ENCODE measurements at places on chromosomes 1 and 21. TPM values are rescaled to one million over a fixed set of nuclear protein-coding genes. Genes with fewer than 3 reads are reported as not detected.
A peak's percentile ranks its signal among the peaks of the same experiment; 100 is the strongest.

GRCh38 chr1:8704866-8705506 is 112.5 kb downstream of the RERE start:
- no peak for ATAC-seq

DNA sequence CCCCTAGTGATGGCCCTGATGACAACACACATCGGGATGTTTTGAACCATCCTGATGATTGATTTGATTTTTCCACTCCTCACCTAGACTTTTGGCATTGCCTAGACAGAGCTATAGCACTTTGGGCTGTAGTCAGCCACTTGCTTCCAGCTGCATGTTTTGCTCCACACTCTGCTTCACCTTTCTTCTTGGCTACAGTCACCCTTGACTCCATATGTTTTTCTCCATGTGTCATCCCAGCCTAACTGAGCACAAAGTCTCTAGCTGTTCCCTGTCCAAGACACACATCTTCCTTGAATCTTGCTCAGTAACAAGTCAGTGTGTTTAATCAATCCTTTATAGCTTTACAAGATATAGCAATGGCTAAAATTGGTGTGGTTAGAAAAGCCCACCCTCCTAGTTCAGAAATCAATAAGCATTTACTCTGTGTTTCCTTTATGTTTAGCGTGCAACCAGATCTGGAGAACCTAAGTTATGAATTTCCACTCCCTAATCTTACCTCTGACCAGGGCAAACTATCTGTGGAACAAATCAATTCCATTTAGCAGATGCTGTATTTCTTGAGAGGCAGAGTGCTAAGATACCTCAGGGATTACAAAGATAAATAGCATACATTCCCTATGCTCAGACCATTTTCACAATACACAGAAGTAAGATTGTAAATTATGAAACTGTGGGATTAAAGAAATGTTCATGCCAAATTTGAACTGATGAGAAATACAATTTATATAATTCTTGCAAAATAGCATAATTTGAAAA is 98.4 kb upstream of the LYPLAL1 start:
- ATAC-seq = no peak

DNA sequence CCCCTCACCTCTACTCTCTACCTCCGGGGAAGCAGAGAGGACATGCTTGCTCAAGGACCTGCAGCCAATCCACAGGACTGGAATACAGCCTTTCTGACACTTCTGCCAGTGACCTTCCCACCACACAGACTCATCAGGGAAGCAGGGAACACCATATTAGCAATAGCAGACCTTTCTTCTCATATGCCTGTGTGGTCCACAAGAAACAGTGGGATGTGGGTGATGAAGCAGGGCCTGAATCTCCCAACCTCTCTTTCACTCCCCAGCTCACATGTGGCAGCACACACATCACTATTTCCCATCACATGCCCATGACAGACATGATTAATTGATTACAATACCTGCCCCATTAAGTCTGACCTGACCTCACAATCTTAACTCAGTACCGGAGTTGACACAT is 695.1 kb downstream of the MATN1 start:
- no peak for ATAC-seq

GRCh38 chr1:63867429-63868176 is 93.8 kb downstream of the ROR1 start:
- no peak for ATAC-seq

DNA sequence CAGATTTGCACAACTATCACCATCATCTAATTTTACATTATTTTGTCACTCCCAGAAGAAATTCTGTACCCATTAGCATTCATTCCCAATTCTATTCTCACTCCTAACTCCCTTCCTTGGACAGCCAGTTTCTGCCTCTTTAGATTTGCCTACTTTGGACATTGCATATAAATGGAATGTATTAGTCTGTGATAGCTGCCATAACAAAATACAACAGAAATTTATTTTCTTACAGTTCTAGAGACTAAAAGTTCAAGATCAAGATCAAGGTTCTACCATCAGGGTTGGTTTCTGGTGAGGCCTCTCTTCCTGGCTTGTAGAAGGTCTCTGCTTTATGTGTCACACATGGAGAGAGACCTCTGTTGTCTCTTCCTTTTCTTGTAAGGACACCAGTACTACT is 61.9 kb downstream of the ALG6 start:
- no peak for ATAC-seq

- ATAC-seq = no peak
These were observed 2.0 kb upstream of the IFI16 start for GRCh38 chr1:159007726-159008125.

DNA sequence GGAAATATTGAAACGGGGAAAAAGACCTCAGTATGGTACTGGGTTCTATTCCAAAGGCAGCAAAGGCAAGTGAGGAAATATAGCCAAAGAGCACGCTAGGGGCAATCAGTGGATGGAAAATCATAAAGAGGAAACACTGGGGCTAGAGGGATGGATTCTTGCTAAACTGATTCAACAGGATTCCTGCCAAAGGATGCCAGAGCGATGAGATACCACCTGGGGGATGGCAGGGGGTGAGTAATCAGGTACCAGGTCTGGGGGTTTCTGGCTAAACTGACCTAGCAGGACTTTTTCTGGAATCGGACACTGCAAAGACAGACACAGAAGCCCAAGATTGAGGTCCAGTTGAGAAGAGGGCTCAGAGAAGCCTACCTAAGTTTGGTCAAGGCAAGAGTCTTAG is 6.7 kb downstream of the CHI3L2 start:
- ATAC-seq = no peak

GRCh38 chr1:17958704-17959103 is 148.9 kb upstream of the IGSF21 start:
- ATAC-seq = no peak

GRCh38 chr1:193458628-193459027 is 272.2 kb upstream of the B3GALT2 start:
- peak; percentile 62 for ATAC-seq

GRCh38 chr1:64388336-64388735 is 81.6 kb upstream of the CACHD1 start:
- ATAC-seq = no peak

GRCh38 chr1:232965912-232966217 is 15.5 kb downstream of the NTPCR start:
- ATAC-seq = no peak

DNA sequence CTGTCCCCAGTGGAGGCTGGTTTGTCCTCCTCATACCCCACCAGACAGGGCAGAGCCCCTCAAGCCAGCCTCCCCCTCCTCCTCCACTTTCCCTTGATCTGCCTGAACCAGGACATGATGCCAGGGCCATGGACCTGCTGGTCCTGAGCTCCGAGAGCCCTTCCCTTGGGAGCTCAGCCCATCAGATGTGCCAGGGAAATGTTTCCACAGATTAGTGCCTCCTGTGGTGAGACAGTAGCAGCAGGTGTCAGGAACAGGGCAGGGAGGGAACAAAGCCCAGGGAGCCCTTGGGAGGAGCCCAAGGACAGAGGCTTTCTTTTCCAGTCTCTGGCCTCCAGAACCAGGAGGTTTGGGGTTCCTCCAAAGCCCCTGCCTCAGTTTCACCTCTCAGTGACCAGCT is 14.6 kb upstream of the SLC41A1 start:
- no peak for ATAC-seq

GRCh38 chr1:114248162-114248561 is 94.5 kb upstream of the SYT6 start:
- ATAC-seq = no peak

GRCh38 chr1:40625076-40625475 is 40.4 kb downstream of the RIMS3 start:
- ATAC-seq = no peak

- ATAC-seq = no peak
These were observed 79.0 kb upstream of the MAP10 start for GRCh38 chr1:232726048-232726779.

DNA sequence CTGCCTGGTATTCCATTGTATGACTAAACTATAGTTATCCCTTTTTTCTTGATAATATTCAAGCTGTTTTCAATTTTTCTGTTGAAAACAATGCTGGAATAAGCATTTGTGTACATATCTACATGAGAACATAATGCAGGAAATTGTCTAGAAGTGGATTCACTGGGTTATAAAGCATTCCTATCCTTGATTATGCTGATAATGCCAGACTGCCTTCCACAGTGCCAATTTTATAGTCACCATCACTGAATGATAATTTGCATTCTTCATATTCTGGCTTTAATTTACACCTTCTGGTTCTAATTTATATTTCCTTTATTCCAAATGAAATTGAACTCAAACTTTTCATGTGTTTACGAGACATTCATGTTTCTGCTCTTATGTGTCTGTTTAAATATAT is 651.0 kb upstream of the PLXNA2 start:
- no peak for ATAC-seq

DNA sequence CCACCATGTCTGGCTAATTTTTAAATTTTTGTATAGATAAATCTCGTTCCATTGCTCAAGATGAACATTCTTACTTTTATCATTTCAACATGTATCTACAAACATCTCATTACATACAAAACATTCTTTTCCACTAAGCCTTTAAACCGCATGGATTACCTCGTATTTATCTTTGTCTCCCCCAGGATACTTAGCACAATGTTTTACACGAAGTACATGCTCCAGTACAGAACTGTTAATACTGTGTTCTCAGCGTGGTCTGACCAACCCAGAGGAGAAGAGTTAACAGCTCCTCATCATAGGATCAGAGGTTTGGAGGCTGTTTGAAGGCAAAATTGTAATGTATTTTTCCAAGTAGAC is 7.4 kb downstream of the PIK3C2B start:
- ATAC-seq = no peak

GRCh38 chr1:84247425-84248220 is 53.9 kb upstream of the SAMD13 start:
- peak; percentile 97 for ATAC-seq

DNA sequence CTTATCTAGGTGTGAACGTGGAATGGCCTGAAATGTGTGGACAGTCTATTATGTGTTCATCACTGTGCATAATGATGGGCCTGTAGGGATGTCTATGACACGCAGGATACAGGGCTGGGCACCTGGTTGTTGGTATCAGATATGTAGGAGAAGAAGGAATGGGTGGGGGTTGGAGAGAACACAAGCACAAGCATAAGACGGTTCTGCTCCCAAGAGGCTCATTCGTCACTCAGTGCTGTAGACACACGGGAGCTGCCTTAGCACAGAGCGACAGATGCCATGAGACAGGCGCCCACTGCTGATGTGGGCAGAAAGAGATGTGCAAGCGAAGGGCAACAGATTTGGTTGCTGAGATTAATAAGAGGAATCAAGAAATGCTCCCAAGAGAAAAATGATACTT is 256.2 kb downstream of the DISC1 start:
- ATAC-seq = no peak

- no peak for ATAC-seq
These were observed 9.6 kb downstream of the ZBTB18 start for GRCh38 chr1:244060686-244061085.

DNA sequence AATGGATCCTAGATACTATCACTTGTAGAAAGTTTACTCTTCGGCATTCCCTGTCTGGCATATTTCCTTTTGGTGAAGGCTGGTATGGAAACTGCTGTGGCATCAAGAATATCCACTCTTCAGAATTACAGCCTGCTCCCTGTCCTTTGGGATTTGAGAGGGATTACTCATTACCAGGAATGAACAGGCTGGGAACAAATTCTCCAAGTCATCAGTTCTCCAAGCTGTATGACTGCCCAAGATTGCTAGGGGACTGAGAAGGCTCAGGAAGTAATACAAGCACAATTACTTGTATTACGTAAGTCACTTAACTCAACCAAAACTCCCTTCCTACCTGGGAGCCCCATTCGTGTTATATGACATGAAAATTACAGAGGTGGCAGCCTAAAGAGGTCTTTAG is 49.6 kb downstream of the CD58 start:
- no peak for ATAC-seq

DNA sequence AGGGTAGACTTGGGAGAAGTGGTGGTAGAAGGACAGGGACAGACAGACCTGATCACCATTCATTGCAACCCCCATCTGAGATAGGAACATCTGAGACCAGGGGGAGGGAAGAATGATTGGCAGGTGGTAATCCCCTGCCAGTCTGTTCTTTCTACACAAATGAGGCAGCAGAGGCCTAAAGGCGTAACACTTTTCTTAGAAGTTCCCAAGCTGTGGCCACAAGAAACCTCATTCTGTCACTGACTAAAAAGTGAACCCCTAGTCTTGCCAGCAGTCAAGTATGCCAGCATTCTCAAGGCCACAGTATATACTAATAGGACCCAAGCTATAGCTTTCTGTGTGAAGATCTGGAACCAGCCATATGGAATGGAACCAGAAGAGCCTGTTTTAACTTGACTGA is 638.0 kb downstream of the KCNT2 start:
- peak; percentile 21 for ATAC-seq

- ATAC-seq = no peak
These were observed 49.5 kb upstream of the RAB4A start for GRCh38 chr1:229221106-229222019.

GRCh38 chr21:31520561-31521098 is 138.9 kb upstream of the SOD1 start:
- ATAC-seq = no peak

DNA sequence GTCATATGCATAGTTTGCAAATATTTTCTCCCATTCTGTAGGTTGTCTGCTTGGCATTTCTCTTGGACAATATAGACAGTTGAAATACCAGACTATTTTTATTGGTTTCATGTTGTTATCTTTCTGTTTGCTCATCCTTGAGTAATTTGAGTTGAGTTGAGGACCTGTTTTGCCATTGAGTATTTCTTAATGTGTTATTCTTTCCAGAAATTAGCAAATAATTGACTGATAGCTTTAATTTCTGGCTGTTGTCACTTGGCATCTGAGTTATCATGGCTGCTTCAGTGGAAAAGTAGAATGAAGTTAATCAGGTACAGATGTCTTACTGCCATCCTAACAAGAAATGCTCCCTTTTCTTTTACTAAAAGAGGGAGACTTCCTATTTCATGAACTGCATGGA is 264.8 kb upstream of the DUSP10 start:
- no peak for ATAC-seq

DNA sequence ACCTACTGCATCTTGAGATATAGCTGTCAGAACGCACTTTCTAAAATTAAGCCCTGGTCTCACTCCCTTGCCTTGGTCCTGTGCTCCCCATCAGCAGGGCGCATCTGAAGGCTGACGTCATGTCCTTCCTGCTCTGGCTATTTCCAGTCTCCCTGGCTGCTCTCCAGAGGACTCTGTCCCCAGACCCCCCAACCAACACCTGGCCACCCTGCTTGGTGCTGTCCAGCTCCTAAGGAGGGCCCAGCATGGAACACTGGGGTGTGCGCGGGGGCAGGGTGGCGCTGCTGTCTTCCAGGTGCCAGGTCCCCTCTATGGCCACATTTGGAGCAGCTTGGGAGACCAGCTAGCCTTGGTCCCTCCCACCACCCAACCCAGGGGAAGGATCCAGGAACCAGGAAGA is 8.3 kb downstream of the TNNT2 start:
- no peak for ATAC-seq

Gene NEXN
- 0.24 TPM for total RNA-seq

Gene LCE1B
- total RNA-seq = not detected

Gene HLCS
- total RNA-seq = 17.8 TPM

Gene RSPO1
- total RNA-seq = not detected

Gene BSND
- 0.05 TPM for total RNA-seq

Gene NIBAN1
- total RNA-seq = 58.8 TPM

Gene ZBTB8B
- total RNA-seq = not detected

Gene C4BPA
- not detected for total RNA-seq

Gene RNASEL
- 2.7 TPM for total RNA-seq

Gene E2F2
- total RNA-seq = 24.1 TPM

Gene ACTN2
- 0.06 TPM for total RNA-seq

Gene FMO1
- total RNA-seq = not detected

Gene AMY2B
- 6.3 TPM for total RNA-seq

Gene S100A16
- not detected for total RNA-seq

Gene FNDC5
- not detected for total RNA-seq

Gene KLHL17
- total RNA-seq = 17.4 TPM

Gene LCE3D
- not detected for total RNA-seq

All from activated T-helper 17 cell treated with anti-CD3 and anti-CD28 coated beads, Interleukin-2, amount 50 U/mL, for 72 hours (primary cell).